ENCODE measurements at places on chromosomes 3 and 15.
A peak's percentile ranks its signal among the peaks of the same experiment; 100 is the strongest.

DNA sequence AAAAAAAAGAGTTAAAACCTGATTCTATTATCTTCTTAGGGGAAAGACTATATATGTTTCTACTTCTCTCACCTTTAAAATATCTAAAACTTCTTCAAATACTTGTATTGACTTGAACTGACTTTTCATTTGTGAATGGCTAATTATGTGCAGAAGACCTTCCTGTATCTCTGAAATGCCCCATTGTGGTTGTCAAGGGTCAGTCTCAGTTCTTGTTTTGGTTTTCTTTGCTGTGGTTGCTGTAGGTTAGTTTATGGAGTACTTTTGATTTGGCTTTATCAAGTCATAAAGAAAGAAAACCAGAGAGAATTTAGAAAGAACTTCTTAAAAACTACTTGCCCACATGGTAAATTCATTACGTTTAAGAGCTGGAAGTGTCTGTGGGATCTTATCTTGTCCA, 345.3 kb upstream of the POU1F1 start:
- DNase-seq, result no peak

DNA sequence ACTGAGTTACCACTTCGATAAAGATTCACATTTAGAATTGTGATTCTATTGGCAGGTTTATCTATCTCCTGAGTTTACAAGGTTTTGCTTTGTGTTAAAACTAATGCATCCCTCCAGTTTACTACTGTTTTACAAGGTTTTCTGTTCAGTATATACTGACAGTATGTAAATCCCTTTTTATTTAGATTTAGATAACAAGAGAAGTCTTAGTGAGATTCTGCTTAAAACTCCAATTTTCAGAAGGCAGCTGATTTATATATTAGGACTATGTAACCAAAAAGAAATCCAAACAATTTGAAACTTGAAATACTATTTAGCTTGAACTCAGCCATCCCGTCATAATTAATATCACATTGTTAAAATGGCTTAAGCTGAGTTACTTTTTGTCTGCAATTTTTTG, 619.2 kb downstream of the NAALADL2 start:
- DNase-seq, result no peak

DNA sequence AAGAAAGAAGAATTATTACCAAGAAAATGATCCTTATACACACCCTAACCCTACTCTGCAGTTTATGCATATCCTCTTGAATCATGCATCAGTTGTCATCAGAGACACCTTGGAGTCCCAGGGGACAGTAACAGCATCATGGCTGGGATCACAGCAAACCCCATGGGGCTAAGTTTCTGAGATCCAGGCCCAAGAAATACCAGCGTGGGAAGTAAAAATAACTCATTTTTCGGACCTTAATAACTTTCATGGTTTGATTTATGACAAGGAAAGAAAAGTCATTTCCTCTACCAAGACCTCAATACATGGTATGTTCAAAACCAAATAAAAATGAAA, 38.8 kb upstream of the B3GNT5 start:
- no peak for DNase-seq

GRCh38 chr15:67024314-67024997, 40.9 kb upstream of the SMAD3 start:
- peak; percentile 67 for DNase-seq

- DNase-seq, result no peak
Measured at GRCh38 chr3:107954845-107955244, 136.0 kb downstream of the CD47 start.

DNA sequence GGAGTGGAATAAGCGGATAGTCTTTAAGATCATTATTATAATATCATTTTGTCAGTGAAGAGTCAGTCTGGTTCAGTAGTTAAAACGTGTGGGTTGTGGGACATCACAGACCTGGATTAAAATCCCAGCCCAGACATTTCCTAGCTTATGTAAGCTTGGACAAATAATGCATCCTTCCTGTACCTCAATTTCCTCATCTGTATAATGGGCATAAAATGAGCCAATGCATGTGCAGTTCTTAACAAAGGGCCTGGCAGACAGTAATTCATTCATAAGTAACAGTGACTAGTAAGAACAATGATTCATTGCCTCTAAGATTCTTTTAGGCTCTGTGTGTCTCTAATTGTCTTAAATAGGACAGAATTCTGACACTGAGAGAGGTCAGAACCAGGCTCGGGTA, 76.1 kb downstream of the SCN10A start:
- DNase-seq, result no peak

DNA sequence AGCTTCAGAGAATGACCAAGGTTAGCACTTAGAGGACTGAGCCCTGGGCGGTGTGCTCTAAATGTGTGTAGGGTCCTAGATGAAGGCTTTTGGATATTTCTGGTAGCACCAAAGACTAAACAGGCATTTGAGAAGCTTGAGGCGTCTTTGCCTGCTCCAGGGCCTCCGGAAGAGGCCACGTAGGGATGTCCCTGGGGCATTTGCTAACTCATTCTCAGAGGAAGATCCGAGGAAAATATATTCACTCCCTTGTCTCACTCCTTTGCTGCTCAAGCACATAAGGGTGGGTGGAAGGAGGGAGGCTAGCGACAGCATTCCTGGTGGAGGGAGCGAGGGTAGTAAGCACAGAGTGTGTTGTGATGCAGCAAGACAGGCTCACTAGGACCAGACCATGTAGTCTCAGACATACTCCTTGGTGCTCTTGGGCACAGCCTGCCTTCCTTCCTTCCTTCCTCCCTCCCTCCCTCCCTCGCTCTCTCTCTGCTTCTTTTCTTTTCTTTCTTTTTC, 38.5 kb upstream of the XCR1 start:
- DNase-seq, result no peak

DNA sequence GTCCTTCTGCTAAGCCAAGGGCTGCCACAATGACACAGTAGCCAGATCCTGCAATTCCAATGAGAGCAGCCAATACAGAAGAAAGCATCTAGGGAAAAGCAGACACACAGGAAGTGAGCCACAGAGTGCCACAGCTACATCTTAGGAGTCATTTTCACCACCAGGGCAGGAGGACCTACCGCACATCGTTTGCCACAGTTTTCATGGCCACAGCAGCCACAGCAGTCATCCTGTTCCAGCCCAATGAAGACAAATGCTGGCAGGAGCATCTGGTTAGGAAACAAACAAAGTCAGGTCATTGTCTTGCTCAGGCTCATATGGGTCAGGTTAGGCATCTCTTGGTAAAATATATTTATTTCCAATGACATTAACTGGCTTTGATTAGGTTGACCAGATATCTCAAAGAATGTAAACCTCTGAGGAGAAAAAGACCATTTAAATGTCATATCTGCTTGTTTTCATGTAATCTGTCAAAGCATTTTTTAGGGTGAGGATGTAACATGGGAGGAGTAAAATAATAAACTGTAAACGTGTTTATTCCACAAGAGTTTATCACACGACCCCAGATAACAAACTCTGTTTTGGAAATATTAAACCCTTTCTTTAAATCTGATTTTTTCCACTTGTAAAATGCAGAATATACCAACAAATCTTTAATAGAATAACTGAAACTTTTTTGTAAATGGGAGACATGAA, 1.8 kb downstream of the TM4SF1 start:
- no peak for DNase-seq

- no peak for DNase-seq
Measured at GRCh38 chr3:102053375-102053989, 204.2 kb downstream of the NFKBIZ start.

DNA sequence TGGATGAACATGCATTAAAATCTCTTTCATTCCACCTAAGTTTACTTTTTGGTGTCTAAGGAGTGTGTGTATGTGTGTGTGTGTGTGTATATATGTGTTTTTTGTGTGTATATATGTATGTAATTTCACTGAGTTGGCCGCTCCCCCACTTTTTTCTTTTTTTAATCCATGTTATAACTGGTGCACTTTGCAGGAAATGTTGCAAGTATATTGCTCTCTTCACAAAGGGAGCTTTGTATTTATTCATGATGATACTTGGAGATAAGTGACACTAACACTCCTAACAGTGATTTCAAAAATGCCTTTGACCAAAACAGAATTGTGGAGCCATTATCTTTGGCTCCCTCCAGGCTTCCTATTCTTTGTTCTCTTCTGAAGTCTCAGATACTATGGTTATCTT, 95.8 kb downstream of the FNDC3B start:
- DNase-seq, result no peak

DNA sequence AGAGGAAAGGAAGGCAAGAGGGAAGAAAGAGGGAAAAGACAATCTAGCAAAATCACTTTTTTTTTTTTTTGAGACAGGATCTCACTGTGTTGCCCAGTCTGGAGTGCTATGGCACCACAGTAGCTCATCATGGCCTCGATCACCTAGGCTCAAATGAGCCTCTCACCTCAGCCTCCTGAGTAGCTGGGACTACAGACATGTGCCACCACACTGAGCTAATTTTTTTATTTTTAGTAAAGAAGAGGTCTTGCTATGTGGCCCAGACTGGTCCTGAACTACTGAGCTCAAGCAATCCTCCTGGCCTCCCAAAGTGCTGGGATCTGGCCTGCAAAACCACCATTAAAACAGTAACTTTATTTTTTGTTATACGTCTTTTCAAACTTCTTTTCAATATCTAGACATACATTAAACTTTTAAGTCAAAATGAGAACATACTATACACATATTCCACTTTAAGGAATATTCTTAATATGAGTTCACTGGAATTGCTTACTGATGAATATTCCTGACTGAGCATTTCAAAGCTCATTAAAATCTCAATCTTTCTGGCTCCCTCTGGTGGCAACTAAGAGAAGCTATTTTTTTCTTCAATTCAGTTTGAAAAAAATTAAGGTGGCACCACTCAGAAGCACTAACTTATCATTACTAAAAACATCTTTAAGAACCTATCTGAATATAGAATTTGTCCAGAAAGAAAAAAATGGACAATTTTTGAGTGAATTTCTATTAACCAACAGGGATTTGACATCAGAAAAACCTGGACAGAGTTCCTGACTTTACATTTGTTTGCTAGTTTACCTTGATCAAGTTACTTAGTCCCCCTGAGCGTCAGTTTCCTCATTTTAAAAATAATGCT, 40.9 kb downstream of the UACA start:
- DNase-seq, result no peak

GRCh38 chr3:108388136-108389132, 92.1 kb downstream of the HHLA2 start:
- no peak for DNase-seq

DNA sequence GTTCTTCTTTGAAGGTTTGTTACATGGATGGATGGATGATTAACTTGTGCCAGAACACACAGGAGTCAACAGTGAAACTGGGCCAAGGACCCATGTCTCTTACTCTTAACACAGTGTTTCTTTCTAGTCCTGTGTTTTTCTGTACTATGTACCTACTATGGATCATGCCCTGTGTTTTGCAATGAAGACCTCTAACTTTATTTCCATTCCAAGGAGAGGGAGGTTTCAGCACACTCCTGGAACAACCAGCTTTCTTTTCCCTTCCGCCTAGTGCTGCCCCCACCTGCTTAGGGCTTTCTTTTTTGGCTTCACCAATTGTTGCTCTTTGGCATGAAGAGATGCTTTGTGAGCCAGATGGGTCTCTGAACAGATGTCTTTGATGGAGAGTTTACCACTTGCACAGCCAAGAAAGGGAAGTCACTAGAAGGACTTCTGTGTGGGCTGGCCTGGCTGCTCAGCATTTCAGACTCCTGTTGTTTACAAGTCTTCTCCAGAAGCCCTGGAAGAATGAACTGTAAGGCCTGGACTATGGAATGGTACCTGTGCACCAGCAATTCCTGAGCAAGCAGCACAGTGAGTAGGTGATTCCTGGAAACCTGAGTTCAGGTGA, 44.5 kb downstream of the SNAPC5 start:
- no peak for DNase-seq

DNA sequence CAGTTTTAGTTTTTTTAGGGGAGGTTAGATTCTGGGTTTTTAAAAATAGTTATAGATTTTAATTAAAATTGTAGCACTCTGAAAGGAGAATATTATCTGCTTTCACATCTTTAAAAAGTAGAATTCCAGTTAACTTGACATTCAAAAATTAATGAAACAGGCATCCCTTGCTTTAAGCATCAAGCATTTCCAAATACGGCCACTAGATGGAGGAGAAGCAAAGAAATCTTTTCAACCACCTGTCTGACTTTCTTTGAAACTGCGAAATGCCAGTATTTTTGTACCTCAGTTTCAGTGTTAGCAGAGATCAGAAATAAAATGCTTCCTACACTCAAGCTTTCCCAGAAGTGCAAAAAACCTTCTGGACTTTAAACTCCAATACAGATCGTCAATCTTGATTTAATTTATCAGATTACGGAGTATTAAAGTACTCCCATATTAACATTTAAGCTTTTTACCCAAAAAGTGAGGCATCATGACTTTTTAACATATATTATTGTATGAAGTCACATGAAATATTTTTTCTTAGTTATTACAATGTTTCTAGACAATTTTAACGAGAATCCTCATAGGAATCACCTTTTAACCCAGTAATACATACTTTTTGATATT, 153.3 kb downstream of the P3H2 start:
- peak; percentile 26 for DNase-seq

DNA sequence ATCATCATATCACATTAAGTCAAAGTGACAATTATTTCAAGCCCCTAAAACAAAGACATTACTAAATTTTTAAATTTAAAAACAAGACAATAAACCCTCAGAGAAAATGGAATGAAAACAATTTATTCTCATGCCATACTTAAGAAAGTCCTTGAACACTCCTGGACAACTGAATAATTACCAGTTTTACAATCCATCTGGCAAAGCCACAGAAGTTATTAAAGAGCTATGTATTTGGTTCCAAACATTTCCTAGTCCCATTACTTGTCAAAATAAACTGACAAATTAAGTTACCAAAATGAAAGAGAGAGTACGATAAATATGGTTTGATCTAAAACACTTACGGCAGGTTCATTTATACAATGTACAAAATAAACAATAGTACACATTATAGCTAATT, 63.2 kb downstream of the LRRFIP2 start:
- no peak for DNase-seq

- no peak for DNase-seq
Measured at GRCh38 chr15:65926459-65926858, 57.2 kb downstream of the RAB11A start.

- DNase-seq, result no peak
Measured at GRCh38 chr3:42106646-42107045, 15.5 kb downstream of the TRAK1 start.

- DNase-seq, result no peak
Measured at GRCh38 chr3:183038221-183038620, 57.9 kb upstream of the DCUN1D1 start.

DNA sequence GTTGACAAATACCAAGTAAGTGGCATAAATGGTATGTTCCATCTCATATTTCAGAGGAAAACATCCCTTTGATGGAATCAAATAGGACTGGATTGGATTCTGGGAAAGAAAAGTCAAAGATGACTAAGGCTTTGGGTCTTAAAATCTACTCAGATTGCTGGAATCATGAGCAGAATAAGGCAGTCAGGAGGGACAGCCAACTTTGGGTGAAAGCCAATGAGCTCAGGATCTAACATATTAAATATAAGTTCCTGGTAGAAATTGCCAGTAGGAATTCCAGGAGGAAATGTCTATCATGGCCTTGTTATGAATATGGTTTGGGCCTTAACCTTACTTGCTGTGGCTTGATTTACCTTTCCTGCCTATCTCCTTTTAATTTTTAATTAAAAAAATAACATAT, 55.3 kb downstream of the ISL2 start:
- DNase-seq, result no peak

Measured in BE2C (cell line).